ENCODE measurements at places on chromosomes 13 and 19.

GRCh38 chr13:111561091-111561781, 240.8 kb downstream of the TEX29 start:
- no peak for DNase-seq

DNA sequence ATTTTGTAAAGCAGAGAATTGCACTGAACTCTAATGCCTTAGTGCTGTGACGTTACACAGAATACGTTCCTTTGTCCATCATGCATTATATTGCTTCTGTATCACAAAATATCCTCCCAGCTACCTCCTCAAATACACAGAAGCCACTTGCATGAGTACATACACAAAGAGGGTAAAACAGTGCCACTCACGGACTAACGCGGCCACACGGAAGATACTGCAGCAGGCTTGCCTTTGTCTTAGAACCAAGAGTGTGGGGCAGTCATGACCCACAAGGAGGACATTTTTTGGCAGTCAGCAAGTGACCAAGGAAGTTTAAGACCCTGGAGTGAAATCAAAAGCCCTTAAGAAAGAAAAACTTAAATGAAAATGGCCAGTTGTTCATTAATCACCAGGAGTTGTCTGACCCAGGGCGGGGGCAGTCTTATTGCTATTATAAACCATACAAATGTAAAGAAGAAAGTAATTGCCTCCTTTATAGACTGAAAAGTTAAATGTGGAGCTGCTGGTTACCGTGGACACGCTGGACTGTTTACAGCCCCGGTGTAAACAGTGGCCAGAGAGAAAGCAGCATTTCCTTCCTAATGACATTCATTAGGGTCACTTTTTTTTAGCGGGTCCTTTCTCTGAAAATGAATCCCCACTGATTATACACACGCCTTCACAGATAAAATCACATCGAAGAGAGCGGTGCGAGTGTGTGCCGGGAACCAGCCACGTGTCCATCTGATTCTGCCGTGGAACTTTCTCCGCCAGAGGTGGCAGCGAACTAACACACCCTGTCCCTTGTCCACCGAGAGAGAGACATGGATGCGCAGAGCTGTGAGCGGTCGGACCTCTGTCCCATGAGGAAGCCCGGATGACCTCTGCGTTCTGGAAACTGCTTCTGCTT, 66.8 kb downstream of the SOX1 start:
- no peak for DNase-seq

DNA sequence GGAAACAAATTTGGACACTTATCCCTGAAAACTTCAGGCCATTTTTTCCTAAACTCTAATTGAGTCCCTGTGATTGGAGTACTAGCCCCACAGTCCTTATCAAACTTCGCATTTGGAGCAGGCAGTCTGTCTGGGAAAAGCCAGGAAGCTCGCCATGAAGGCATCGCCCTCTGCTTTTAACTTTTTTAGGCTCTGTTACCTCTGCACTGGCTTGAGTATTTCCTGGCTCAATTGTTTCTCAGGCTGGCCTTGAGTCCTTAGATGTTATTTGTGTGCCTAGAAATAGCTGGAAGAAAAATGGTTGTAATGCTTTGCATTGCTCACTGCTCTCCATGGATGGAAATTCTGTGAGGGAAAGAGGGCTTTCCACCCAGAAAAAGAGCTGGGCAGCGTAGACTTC, 24.2 kb downstream of the ACTN4 start:
- no peak for DNase-seq

DNA sequence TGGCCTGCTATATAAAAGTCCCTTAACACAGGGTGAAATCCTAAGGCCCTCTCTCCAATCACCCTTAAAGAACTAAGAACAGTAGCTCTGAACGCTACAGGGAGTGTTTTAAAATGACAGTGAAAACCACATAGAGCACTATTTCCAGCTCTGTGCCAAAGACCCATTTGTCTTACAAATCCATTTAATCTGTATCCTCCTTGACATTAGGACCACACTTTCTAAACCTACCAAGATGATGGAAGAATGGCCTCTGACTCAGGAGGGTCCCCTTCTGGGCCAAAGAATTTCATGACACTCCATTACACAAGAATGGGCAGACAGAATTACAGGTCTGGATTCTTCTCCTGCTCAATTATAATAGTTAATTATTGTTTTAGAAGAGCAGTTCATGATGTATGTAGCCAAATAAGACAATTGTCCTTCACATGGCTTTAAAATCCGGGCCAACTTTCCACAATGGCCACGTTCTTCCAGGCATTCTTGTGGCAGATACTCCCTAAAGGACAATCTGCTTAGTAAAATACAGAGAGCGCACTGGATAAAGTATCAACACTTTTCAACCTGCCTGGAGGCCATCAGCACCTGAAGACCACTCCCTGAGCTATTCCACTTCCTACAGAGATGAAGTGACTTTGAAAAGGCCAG, 61.0 kb downstream of the STK24 start:
- no peak for DNase-seq

DNA sequence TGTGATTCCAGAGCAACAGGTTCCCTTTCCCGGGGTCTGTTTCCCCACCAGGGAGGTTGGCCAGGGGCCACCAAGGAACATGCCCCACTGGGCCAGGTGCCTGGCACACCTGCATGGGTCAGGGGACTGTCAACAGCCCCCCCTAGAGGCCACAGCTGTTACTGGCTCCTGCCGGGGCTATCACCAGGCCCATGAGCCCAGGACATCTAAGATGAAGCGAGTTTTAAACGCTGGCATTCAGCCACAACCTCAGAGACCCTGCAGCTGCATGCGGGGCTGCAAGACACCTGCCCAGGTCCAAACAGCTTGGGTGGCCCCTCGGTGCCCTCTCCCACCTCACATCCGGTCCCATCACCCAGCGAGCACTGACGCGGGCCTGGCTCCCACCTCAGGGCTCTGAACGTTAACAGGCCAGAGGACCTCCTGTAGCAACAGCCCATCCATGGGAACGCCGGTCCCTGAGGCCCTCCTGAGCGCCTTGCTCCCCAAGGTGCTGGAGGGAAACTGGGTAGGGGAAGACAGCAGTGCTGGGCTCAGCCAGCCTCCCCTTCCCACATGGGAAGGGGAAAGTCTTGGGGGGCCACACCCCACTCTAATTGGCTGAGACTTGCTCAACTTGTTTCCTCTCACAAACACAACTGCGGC, 12.0 kb downstream of the KHSRP start:
- no peak for DNase-seq

GRCh38 chr13:77740097-77740735, 42.7 kb downstream of the SLAIN1 start:
- no peak for DNase-seq

DNA sequence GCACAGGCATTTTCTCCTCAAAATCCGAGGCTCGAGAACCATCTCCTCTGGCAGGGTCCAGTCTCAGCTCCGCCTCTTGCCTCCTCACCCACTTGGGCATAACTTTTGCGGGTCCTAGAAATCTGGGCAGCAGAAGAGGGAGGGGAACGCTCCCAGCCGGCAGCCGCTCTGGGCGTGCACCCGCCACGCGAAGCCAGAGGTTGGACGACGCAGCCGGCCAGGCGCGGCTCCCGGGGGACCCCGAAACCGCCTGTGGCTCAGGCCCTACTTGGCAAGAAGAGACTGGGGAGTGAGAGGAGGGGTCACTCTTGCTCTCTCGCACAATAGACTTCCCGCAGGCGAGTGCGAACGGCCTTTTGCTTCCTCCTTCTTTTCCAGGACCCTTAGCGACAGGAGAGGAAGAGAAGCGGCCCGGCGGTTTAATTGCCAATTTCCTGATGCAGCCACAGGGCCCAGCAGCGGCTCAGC, 6.0 kb upstream of the SOX1 start:
- no peak for DNase-seq

DNA sequence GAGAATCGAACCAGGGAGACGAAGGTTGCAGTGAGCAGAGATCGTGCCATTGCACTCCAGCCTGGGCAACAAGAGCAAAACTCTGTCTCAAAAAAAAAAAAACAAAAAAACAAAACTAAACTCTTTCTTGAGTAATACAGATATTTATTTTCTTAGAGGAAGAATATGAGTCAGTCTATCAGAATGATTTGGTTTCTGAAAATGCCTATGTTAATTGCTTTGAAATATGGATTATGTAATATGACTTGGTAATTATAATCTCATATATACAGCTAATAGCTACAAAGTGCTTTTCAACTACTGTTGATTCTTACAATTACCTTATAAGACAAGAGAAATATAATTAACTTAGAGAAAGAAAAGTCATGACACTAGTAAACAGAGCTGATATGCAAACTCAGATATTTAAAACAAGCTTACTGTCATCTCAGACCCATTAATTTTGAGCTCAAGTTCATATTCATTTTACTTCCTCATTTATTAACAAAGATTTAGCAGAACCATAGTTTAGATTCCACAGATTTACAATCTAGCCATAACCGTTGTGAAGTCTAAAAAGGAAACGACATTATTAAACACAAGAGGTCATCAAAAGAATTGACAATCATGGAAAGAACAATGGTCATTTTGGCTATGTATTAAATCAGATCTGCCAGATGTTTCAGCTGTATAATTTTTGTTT, 88.0 kb downstream of the TBC1D4 start:
- DNase-seq, result no peak

- DNase-seq, result no peak
Measured at GRCh38 chr13:35518337-35518946, 42.0 kb upstream of the MAB21L1 start.

- DNase-seq, result no peak
Measured at GRCh38 chr13:110676595-110677587, 29.0 kb downstream of the CARS2 start.

DNA sequence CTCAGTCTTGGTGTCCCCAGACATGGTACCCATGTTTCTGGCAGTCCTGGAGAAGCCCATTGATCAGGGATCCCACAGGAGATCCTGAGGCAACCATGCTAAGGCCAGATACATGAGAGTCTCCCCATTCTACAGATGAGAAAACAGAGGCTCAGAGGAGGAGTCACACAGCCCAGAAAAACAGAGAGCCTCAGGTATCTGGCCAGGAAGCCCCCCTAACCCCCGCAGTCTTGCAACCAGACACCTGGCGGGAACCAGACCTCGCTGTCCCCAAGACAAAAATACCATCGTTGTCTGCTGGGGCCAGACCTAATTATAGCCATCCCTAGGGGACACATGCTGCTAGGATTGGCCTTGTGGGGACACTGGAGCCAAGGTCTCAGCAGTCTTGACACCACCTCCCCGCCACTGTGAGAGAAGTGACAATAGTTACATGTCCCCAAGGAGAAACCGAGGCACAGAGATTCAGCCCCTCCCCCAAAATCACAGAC, 1.6 kb upstream of the PDE4C start:
- no peak for DNase-seq

DNA sequence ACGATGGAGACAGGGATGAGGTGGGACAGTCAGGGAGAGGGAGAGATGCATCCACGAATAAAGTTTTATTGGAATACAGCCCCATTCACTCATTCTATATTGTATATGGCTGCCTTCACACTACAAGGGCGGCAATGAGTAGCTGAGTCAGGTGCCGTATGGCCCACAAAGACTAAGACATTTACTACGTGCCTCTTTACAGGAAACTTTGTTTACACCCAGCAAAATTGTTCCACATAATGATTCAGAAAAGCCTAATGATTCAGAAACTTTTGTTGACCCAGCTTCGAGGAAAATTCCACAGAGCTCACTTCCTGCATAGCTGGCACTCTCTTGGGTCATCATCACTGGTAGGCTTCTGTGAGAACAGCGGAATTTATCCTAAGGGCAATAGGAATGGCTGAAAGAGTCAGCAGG, 87.3 kb upstream of the PEG3 start:
- no peak for DNase-seq

- DNase-seq, result no peak
Measured at GRCh38 chr13:24630121-24630520, 50.1 kb upstream of the ATP12A start.

GRCh38 chr13:104553186-104553585, 1487.0 kb upstream of the SLC10A2 start:
- DNase-seq, result no peak

DNA sequence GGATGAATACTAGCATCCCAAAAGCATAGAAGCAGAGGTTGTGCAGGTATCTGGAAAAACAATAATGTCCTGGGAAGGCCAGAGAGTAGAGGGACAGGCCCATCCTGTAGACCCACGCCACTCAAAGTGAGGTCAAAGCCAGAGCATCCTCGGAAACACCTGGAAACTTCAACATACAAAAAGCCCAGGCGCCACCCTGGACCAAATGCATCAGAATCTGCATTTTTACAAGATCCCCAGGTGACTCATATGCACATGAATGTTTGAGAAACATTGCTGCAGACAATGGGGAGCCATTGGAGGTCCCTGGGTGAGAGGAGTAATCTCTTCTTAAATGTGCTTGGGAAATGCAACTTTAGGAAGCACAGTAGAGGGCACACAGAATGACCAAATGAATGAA, 684.1 kb downstream of the DIAPH3 start:
- DNase-seq, result no peak

GRCh38 chr13:100512422-100512821, 76.2 kb downstream of the GGACT start:
- DNase-seq, result no peak

GRCh38 chr13:49739498-49740187, 48.4 kb upstream of the EBPL start:
- no peak for DNase-seq

DNA sequence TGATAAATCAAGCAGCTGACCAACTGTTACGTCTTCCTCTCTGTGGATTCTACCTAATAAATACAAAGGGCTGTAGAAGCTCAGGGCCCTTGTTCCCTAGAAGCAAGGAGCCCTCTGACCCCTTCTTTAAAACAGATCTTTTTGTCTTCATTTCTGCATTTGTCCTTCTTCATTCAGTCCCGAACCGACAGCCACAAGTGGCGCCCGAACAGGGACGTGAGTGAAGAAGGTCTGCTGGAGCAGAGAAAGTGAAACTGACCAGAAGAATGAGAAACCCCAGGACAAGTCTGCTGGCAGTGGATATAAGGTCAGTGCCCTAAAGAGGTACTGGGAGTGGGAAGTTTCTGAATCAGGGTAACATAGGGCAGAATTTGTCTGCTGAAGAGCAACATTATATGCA, 13.1 kb downstream of the ZNF773 start:
- no peak for DNase-seq

DNA sequence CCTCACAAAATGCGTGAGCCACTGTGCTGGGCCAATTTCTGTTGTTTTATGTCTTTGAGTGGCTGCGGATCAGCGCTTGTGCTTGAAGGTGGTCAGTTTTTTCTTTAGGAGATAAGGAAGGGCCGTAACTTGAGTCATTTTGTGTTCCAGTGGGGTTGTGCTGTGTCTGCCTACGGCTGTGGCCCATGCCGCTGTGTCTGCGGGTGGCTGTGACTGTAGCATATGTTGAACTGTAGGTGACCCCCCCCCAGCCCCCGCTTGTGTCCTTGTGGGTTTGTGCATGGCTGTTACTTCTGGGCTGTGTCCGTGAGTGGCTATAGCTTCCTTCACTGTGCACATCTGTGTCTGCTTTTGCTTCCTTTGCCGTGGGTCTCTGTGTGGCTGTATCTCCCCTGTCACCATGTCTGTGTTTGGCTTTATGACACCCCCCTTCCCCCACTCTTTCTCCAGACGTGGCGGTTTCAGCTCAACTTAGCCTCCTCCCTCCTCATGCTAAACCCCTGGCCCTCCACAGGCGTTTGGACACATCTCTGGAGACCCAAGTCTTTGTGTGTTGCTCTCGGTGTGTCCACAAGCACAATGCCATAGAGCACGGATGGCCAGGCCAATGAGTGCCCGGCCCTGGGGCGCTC, 675 bp downstream of the PPP1R14A start:
- no peak for DNase-seq

Measured in stimulated activated CD4-positive, alpha-beta T cell treated with anti-CD3 and anti-CD28 coated beads, TNF-alpha, amount 100 ng/mL, for 4 hours (primary cell).